ENCODE measurements at places on chromosomes 1 and 21.

- DNase-seq, result no peak
These were observed 66.5 kb downstream of the AK4 start for GRCh38 chr1:65214340-65215027.

DNA sequence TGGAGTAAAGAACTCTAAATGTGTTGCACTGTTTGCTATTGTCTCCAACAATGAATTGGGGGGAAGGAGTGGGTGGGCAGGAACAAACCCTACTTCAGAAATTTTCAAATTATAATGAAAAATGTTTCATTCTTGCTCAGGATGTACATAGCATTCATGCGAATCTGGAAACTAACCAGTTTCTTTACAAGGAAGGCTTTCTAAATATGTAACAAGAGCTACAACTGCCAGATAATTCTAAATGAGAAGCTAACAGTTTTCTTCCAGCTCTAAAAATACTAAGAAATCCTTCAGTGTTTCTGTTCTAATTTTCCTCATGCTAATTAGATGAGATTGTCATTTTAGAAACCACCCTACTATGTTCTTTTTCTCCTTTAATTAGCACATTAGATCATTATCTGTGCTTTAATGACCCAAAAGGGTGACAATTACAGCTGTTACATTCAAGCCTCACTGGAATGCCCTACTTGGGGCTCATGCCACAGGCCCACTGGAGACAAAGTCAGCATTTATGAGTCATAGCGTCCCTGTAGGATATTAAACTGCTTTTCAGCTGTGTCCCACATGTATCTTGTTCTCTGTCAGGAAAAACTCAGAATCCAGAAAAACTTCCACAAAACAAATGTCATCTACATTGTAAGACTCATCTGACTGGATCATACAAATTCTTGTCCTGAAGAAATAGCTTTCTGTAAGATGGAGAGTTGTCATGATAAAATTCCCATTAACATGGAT, 804.6 kb upstream of the CXADR start:
- DNase-seq, result no peak

GRCh38 chr1:29123887-29124365, at the start of gene TMEM200B:
TMEM200B (minus strand) TSS chr1:29123903; CDS start chr1:29121828, 2,075 bp downstream.
- no peak for DNase-seq

DNA sequence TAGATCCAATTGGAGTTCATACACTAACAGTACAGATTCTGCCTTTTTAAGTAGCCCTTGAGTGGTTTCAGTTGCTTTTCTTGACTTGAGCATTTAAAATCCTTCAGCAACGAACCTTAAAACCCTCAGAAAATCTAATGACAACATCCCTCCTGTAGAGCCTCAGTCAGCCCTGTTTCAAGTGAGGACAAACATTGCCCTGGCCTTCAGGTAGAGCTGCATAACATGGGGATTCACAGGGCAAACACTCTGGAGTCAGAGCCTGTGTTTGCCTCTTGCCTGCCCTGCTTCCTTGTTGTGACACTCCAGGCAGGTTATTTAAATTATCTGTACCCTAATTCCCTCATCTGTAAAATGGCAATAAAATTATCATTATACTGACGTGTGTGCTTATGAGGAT, 96.1 kb upstream of the KCNA3 start:
- no peak for DNase-seq

GRCh38 chr1:222821239-222821638, 6.4 kb downstream of the DISP1 start:
- DNase-seq, result no peak

DNA sequence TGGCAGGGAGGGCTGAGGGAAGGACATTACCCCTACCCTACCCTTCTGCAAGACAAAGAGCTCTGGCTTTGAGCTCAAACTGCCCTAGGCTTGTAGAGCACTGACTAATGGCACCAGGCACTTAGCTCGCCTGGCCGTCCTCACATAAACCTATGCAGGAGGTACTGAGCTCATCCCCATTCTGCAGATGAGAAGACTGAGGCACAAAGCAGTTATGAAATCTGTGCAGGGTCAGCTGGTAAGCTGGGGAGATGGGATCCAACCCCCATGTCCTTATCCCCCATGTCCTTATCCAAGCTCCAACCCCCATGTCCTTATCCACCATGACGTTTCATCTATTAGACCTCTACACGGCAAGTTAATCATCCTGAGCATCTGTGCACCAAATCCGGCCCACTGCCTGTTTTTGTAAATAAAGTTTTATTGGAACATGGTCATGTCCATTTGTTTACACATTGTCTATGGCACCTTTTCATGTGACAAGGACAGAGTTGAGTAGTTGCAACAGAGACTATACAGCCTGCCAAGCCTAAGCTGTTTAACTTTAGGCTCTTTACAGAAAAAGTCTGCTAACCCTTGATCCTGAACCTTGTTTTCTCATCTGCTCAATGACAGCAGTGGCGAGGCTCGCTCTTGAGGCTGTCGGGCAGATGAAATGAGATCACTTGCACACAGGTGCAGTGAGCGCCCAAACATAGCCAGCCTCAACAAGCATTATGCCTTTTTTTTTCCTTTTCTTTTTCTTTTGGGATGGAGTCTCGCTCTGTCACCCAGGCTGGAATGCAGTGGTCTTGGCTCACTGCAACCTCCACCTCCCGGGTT, 86.8 kb downstream of the FBXO2 start:
- DNase-seq, result no peak

DNA sequence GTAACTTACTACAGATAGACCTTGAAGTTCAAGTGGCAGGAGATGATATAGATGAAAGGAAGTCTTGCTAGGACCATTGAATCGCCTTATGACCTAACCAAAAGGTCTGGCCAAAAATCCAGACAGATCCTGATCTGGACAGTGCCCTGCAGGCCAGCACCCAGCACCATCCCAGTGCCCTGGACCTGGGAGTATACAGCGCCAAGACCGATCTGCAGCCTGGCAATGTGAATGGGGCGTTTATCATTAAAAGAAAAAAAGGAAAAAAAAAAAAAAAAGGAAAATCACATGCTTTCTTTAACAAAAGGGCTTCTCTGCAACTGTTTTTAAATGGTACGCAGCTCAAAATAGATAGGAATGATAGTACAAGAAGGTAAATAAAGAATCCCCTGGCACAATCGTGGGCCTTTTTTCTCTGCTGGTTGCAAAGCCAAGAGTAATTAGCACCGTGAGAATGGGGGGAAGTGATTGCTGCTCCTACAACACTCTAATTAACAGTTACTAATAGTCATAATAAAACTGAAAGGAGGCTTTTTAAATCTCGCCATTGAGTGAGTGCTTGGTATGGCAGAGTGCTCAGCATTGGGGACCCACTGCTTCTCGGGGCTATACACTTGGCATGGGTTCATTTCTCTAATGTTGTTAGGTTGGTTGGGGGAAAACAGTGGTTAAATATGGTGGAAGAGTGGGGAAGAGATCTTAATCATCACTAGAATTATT, 146.7 kb downstream of the KAZN start:
- no peak for DNase-seq

DNA sequence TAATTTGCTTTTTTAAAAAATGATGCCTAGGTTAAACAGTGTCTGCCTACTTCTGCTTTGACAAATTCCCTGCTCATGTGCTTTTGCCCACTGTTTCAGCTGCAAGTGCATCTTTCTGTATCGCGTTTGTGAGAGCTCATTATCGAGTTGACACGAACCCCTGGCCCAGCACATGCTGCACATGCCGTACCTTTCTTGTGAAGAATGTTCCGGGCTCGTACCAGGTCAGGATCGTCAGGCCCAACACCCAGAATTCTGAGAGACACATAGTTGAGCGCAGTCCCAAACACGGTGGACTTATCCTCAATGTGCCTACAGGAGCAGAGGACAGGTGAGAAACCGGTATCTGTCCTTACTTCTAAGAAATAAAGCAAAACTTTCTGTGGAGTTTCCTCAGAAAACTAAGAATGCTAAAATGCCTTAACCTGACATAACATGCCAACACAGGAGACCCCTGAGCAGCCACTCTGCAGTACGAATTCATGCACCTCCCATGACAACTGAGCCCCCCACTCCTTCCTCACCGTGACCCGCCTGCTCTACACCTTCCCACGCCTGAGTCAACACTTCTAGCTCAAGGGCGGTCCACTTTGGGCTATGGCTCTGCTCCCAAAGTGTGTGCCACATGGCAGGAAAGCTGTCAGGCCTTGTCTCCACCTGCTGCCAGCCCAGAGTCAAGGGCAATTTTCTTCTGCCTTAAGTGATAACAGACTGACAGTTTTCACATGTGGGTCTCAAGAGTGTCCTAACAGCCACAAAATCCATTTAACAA, 6.7 kb downstream of the LSS start:
- no peak for DNase-seq

DNA sequence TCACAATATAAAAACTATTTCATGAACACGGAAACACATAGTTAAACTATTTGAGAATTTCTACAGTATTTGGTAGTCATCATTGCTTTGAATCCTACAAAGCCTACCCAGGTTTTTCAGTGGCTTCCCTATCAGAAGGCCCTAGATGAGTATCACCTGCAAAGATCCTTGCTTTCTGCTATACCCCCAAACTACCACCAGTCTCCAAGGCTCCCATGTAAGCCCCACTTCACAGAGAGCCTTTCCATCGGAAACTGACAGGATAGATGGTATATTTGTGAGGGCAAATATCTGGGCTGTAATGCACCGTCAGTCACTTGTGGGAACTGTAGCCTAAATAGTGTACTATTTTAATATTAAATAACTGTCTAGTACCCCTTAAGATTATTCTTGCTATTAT, 674.3 kb downstream of the BRINP3 start:
- DNase-seq, result no peak

DNA sequence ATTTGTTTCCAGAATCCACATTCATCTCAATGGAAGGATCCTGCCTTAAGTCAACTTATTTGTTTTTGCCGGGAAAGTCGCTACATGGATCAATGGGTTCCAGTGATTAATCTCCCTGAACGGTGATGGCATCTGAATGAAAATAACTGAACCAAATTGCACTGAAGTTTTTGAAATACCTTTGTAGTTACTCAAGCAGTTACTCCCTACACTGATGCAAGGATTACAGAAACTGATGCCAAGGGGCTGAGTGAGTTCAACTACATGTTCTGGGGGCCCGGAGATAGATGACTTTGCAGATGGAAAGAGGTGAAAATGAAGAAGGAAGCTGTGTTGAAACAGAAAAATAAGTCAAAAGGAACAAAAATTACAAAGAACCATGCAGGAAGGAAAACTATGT, 2.6 kb downstream of the GADD45A start:
- DNase-seq, result no peak

DNA sequence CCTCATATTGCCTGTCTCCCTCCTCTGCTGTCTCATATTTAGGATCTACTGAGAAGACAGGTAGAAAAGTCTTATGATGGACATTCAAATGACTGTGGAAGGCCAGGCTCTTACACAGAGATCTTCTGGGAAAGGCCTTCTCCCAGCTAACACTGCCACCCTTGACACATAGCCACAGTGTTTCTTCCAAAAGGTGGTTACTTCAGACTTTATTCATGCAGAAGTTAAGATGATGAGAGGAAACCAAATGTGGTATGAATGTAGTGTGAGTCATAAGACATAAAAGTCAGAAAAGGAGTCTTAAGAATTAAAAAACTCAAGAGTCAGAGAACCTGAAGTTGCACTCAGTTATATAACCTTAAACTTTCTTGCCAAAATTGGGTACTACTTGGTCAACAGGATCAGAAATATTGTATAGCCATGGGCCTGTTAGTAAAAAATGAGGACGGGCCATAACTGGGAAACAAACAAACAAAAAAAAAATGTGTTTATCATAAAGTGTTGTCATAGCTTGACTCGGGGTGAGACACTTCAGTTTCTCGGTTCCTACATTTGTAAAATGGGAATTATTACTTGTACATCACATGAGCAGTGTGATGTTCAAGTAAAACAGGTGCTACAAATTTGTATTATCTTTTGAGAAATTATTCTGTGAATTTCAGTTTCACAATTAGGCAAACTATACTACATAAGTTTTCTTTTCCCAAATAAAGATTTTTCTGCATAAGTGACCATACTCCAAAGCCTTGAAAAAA, 1.2 kb upstream of the DENND1B start:
- peak; percentile 46 for DNase-seq

DNA sequence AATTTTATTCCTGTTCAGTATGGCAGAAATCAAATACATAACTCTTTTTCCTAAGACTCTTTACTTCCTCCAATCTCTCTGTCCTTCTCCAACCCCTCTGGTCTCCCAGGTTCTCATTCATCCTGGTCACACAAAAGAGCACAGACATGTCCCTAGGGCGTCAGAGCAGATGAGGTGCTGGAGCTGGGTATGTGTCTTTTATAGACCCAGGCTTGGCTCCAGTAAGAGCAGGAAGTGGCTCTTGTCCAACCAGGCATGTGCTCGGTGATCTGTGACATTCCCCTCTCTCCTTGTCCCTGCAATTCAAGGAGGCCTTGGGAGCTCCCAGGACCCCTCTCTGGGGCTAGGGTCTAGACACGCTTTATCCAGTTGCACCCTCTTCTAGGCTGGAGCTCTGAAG, 18.0 kb upstream of the LCE2D start:
- no peak for DNase-seq

DNA sequence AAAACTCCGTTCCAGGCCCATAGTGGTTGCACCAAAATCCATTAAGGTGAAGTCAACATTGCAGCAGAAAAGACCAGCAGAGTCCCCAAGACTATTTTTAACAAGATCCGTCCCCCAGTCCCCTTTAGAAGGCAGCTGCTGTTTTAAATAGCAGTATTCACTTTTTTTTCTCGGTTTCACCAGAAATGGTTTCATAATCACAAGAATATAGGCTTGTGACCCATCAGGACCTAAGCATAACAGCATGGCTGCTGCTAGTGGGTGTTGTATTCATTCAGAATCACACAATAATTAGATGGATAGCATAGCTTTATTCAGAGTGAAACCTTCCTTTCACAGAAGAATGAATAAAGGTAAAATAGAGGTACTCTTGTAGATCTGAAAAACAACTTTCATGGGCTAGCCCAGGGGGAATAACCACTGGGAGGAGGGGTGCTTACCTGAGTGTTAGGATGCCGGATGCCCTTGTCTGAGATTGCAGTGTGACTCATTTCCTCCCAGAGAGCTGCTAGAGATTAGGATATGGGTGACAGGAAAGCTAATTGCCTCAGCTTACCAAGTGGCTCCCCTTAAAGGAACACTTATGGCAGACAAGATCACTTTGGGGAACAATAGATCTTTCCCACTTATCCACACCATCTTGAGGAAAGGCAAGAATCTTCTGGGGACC, 35.0 kb downstream of the ACKR1 start:
- no peak for DNase-seq

- no peak for DNase-seq
These were observed 15.0 kb upstream of the ATP1B1 start for GRCh38 chr1:169091480-169091941.

DNA sequence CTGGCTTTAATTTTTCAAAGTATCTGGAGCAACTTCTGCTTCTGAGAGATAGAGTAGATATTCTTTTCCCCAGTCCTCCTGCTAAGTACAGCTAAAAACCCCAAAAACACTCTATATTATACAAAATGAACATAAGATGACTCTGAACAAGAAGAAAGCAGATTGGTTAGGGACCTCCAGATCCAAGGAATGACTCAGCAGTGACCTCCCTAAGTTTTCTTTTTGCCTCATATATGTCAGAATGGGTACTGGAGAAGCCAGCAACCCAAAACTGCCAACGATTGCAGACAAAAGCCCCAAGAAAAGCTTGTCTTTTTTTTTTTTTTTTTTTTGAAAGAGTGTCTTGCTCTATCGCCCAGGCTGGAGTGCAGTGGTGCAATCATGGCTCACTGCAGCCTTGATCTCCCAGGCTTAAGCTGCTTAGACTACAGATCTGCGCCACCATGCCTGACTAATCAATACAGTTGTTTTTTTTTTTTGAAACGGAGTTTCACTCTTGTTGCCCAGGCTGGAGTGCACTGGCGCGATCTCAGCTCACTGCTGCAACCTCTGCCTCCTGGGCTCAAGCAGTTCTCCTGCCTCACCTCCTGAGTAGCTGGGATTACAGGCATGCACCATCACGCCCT, 22.7 kb downstream of the NDUFS5 start:
- no peak for DNase-seq

GRCh38 chr21:42396799-42397745, 1.2 kb upstream of the TMPRSS3 start:
- no peak for DNase-seq
